ENCODE measurements at places on chromosomes 7 and 10.

DNA sequence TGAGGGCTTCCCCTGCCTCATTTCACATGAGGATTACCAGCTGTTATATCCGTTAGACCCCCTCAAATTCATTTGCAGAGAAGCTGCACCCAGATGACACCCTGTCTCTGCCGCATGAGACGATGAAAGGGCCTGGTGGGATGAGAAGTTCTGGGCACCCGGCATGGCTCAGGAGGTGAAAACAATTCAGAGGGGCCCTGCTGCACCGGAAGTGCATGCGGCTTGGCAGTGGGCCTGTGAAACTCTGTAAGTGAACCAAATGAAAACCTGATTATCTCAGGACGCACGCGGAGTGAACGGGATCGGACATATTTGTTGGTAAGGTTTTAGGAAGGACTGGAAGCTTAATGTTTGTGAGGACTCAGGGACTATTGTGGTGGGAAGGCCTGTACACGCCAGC lies 511.2 kb downstream of the TCERG1L start:
- DNase-seq: no peak

DNA sequence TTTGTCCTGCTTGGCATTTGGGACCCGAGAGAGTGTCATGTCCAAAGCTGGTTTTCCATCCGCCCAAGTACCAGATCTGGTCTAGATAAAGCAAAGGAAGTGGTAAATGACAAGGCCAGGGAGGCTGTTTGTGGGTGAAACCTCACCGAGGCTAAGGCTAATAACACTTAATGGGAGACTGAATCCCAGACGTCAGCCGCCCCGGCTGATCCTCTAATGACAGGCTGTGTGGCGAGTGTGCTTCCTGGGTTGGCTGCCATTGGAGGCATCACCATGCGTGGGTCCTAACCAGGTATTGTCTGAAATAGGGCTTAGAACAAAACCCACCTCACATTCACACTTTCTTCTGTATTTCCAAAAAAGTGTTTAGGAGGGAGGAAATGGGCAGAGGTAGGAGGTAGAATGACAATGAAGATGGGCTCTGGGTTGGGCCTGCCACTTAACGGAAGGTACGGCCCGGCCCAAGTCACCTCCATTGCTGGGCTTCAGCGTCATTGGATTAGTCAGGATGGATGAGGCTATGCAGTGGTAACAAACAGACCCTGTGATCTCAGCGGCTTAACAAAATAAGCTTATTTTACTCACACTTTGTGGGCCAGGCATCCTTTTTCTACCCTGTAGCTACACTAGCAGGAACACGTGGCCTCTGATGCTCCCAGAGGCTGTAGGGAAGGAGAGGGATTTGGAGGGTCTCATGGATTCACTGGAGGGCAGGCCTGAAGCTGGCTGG lies 59.7 kb downstream of the PROSER2 start:
- no peak for DNase-seq

GRCh38 chr7:133502498-133502897 lies 249.6 kb downstream of the EXOC4 start:
- no peak for DNase-seq

DNA sequence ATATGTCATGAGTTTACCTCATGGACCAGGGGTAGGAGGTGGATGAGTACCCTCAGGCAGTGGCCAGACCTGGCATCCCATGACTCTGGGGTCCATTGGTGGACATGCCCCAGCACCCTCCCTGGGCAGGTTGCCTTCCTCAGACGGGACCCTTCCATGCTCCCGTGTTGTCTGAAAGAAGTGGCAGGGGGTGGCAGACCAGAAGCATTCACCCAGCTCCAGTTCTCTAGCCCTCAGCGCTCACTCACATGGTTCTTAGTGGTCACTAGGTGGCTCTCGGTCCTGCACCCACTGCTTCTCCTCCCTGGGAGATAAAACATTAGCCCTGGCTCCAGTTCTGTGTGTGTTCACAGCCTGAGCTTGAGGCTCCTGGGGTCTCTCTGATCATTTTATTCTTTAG lies 6.0 kb downstream of the RBP3 start:
- no peak for DNase-seq

- DNase-seq: no peak
Measured at GRCh38 chr7:131826960-131827359, 270.5 kb upstream of the PODXL start.

DNA sequence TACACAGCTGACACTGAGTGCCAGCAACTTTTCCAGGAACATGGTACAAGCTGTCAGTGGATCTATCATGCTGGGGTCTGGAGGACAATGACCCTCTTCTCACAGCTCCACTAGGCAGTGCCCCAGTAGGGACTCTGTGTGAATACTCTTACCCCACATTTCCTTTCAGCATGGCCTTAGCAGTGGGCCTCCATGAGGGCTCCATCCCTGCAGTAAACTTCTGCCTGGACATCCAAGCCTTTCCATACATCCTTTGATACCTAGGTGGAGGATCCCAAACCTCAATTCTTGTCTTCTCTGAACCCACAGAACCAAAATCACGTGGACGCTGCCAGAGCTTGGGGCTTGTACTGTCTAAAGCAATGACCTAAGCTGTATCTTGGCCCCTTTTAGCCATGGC lies 116.8 kb downstream of the IQUB start:
- DNase-seq: no peak

DNA sequence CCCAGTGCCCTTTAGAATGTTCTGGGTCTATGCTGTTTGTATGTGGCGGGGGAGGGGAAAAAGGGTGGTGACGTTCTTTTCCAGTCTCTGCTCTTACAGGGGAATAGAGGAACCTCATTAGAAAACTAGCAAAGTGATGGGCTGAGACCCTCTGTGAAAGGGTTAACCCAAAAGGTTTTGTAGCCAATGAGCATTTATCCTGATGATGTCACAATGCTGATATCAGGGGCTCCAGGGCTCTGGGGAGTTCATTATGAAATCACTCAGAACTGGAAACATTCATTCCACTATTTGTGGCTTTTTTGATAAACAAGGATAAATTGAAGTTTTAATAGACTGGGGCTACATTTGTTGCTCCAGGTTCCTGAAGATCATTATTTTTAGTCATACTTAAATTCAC lies 71.7 kb downstream of the ARID5B start:
- no peak for DNase-seq

- DNase-seq: no peak
Measured at GRCh38 chr10:103910442-103911012, 7.5 kb downstream of the STN1 start.

GRCh38 chr10:11425676-11426075 lies 185.8 kb downstream of the USP6NL start:
- DNase-seq: no peak

GRCh38 chr7:87216701-87217508 lies 2.6 kb downstream of the TMEM243 start:
- DNase-seq: no peak

DNA sequence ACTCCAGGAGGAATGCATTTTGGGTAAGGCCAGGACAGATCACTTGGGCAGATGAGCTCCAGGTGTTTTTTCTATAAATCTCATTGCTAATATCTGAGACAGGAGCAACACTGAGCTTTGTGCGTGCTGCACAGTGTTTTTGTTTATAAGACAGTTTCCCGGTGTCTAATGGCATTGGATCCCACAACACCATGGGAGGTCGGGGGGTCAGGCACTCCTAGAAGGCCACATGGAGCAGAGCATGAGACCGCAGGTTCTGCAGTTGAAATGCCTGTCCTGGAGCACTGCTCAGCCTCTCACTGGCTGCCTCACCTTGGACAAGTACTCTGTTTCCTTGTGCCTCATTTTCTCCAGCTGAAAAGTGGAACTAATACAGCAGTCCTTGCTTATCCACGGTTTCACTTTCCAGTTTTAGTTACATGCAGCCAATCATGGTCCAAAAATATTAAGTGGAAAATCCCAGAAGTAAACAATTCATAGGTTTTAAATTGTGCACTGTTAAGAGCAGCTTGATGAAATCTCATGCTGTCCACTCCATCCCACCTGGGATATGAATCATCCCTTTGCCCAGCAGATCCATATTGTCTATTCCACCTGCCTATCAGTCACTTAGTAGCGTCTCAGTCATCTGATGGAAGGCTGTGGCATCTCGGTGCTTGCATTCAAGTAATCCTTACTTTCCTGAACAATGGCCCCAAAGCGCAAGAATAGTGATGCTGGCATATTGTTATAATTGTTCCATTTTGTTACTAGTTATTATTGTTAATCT lies 35.2 kb downstream of the ATXN7L1 start:
- no peak for DNase-seq

DNA sequence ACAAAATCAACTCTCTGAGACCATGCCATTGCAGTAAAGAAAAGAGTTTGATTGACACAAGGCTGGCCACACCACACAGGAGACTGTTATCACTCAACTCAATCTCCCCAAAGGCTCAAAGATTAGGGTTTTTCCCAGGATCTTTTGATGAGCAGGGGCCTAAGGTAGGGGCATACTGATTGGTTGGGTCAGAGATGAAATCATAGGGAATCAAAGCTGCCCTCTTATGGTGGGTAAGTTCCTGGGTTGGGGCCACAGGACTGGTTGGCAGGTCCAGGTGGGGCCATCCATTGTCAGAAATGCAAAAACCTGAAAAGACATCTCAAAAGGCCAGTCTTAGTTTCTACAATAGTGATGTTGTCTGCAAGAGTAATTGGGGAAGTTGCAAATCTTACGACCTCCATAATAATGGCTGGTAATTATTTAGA lies 91.6 kb downstream of the AKR1D1 start:
- DNase-seq: no peak
